ENCODE measurements at places on chromosomes 5 and 9.

DNA sequence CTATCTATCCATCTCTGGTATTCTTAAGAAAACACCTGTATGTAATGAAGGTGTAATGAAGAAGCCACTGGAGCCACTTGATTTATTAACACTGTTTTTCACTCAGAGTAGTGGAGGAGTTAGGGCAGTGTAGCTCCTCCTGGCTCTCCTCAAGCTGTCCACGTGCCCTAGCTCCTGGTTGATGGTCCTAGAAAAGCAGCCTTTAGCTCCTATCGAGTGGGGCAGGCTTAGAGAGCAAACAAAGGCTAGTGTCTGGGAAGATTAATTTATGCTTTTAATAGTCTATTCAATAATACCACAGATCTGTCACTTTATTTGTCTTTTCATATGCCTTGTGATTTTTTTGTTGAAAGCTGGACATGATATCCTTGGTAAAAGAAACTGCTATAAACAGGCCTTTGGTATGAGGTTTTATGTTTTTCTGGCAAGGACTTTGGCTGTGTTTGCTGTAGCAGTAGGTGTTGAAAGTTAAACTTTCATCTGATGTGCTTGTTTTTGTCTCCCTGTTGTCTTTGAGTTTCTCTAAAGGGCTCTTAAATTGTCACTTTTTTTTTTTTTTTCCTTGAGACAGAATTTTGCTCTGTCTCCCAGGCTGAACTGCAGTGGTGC is 141.1 kb downstream of the GCNT1 start:
- no peak for DNase-seq

GRCh38 chr9:129933185-129934040 is 98.2 kb downstream of the USP20 start:
- DNase-seq, result peak; percentile 83

DNA sequence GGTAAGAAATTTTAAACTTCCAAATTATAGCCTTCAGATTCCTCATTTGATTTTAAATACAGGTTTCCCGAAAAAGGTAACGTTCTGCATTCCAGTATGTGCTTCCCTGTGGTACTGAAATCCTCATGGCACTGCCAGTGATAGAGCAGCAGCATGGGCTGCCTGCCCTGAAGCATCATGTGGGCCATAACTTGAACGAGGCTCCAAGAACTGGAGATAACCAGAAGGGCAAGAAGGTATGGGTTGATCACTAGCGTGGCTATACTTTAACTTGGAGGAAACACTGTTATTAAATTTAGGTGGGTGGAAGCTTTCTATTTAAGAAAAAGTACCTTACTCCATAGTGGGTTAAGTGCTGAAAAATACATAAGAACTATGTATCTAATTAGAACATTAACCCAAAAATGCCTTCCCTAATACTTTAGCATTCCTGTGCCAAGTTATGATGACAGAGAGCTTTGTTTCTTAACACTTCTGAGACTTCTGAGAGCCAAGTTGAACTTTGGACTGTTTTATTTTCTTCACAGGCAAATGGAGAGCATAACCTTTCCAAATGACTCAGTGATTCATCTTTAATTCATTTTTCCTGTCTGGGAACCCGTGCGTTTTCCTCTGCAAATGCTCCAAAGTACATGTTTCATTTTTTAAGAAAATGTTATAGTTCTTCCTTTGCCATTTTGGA is 191.5 kb upstream of the GNA14 start:
- DNase-seq, result no peak

DNA sequence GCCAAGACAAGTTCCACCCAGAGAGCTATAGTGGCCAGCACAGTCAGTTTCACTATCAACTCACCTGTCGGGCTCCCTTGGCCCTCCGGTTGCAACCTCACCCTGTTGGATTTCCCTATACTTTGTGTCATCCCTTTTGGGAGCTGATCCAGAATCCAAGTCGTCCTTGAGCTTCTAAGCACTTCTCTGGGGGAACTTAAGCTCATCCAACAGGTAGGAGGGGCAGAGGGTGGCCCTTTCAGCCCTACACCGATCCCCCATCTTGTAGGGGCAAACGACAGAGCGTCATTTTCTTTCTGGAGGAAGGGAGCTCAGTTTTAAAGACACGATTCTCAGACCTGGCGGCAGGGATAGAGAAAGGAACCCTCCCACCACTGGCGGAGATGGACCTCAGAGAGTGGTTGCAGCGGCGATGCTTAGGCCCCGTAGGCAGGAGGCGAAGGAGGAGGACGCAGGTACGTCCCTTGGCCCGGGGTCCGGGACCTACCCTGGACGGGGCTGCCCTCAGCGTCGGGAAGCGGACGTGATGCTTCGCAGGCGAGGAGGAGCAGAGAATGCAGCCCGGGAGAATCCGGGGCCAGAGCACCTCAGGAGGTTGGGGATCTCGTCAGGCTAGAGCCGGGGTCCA is 519 bp downstream of the ZER1 start:
- DNase-seq, result no peak

DNA sequence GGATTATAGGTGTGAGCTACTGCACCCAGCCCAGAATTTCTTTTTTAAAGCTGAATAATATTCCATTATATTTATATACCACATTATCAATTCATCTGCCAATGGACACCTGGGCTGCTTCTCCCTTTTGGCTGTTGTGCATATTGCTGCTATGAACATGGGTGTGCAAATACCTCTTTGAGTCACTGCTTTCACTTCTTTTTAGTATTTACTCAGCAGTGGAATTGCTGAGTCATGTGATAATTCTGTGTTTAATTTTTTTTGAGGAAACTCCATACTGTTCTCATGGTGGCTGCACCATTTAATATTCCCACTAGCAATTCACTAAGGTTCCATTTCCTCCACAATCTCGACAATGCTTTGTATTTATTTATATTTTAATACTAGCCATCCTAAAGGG is 36.1 kb upstream of the KIF4B start:
- DNase-seq, result no peak
